SJSA1 (cell line): ENCODE measurements at places on chromosomes 12 and 14. TPM values are rescaled to one million over a fixed set of nuclear protein-coding genes. Genes with fewer than 3 reads are reported as not detected.

GRCh38 chr12:44563486-44563885, 312.6 kb downstream of the NELL2 start:
- H3K27ac ChIP-seq = no peak overlapping the region
- no peaks in the 10 kb centered on the region for H3K27me3 ChIP-seq
- H3K4me1 ChIP-seq = no peaks in the 10 kb centered on the region
- H3K36me3 ChIP-seq = no peaks in the 10 kb centered on the region

- no peaks in the 10 kb centered on the region for H3K27me3 ChIP-seq
- no peak for DNase-seq
- H3K4me3 ChIP-seq = no peak overlapping the region
- H3K4me1 ChIP-seq = no peaks in the 10 kb centered on the region
- H3K36me3 ChIP-seq = peaks cover 84% of the 10 kb centered on the region
These were observed 90.5 kb downstream of the DDX51 start for GRCh38 chr12:132053338-132054330.

GRCh38 chr14:100313464-100314230, 7.4 kb upstream of the SLC25A29 start:
- H3K36me3 ChIP-seq = no peaks in the 10 kb centered on the region
- H3K27ac ChIP-seq = no peak overlapping the region
- no peaks in the 10 kb centered on the region for H3K27me3 ChIP-seq

DNA sequence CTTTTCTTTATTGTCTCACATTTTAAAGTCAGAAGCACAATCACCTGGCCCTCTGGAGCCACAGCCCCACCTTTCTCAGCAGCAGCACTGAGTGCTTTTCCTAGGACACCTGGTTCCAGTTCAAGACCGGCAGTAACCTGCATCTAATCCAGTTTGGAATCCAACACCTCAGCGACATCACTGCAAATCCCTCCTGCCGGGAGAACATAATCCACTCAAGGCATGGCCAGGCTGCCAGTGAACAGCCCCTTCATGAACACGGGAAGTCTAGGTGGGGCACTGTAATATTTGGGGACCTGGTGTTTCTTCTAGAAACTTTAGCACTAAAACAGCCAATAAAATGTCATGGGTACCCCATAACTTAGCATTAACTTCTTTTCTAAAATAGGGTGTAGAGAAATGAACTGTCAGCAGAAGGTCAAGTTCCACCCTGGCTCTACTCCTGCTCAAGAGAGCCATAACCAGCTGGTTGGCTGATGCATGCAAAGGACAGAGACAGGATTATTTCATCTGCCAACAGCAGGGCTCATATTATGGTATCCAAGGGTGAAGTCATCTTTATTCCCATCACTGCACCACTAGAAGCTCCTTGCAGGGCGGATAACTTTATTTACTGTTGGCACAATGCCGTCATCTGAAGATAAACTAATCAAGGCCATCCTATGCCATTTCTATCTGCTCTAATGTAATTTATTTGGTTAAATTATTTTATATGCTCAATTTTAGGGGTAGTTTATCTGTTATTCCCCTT, 76.7 kb downstream of the TTC7B start:
- H3K27ac ChIP-seq = no peak overlapping the region
- H3K27me3 ChIP-seq = no peaks in the 10 kb centered on the region
- H3K36me3 ChIP-seq = peaks cover 3% of the 10 kb centered on the region; the same call in 1 of the 2 replicates
- H3K4me3 ChIP-seq = no peak overlapping the region
- no peak for DNase-seq
- H3K4me1 ChIP-seq = no peaks in the 10 kb centered on the region

- no peak overlapping the region for H3K4me3 ChIP-seq
- H3K4me1 ChIP-seq = peaks cover 31% of the 10 kb centered on the region
- no peaks in the 10 kb centered on the region for H3K27me3 ChIP-seq
- no peaks in the 10 kb centered on the region for H3K36me3 ChIP-seq
- no peak for DNase-seq
These were observed 50.9 kb downstream of the IGF1 start for GRCh38 chr12:102429211-102430154.

- H3K36me3 ChIP-seq = no peaks in the 10 kb centered on the region
- no peak overlapping the region for H3K4me3 ChIP-seq
- no peak overlapping the region for H3K27ac ChIP-seq
These were observed 11.8 kb upstream of the MYBPC1 start for GRCh38 chr12:101582937-101583336.

- H3K4me3 ChIP-seq = no peak overlapping the region
- H3K4me1 ChIP-seq = peaks cover 10% of the 10 kb centered on the region
- H3K27me3 ChIP-seq = no peaks in the 10 kb centered on the region
- no peaks in the 10 kb centered on the region for H3K36me3 ChIP-seq
- no peak for DNase-seq
These were observed 63.6 kb upstream of the DLK1 start for GRCh38 chr14:100662879-100663760.

DNA sequence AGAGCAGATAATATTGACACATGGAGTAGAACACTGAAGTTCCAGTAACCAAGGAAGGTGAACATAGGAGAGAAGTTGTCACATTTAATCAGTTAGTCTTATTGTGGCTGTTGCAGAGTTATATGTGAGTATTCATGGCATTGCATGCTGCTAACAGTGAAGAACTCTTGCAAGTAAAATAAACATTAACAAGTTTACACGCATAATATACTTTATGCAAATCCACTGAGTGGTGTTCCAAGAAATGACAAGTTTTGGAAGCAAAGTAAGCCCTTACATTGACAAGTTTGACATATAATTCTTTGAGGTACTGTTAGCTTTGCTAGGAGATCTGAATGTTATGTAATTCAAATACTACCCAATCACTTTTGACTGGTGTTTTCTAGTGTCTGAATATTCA, 125.6 kb downstream of the ANKS1B start:
- H3K36me3 ChIP-seq = no peaks in the 10 kb centered on the region
- no peaks in the 10 kb centered on the region for H3K27me3 ChIP-seq
- H3K27ac ChIP-seq = no peak overlapping the region

- H3K4me1 ChIP-seq = peaks cover 58% of the 10 kb centered on the region
- H3K27me3 ChIP-seq = no peaks in the 10 kb centered on the region
- peak; percentile 47 for DNase-seq
- H3K27ac ChIP-seq = peak overlapping the region; percentile 92
These were observed 151.5 kb downstream of the MSRB3 start for GRCh38 chr12:65430006-65430405.

GRCh38 chr14:65961004-65961403, 525.2 kb upstream of the CCDC196 start:
- no peaks in the 10 kb centered on the region for H3K36me3 ChIP-seq
- H3K27me3 ChIP-seq = no peaks in the 10 kb centered on the region
- H3K4me3 ChIP-seq = no peak overlapping the region
- no peak for DNase-seq
- H3K27ac ChIP-seq = no peak overlapping the region
- H3K4me1 ChIP-seq = no peaks in the 10 kb centered on the region

GRCh38 chr14:22579236-22579635, 9.8 kb downstream of the DAD1 start:
- H3K36me3 ChIP-seq = peaks cover 30% of the 10 kb centered on the region
- no peak overlapping the region for H3K27ac ChIP-seq
- DNase-seq = no peak
- no peaks in the 10 kb centered on the region for H3K4me1 ChIP-seq
- no peaks in the 10 kb centered on the region for H3K27me3 ChIP-seq

DNA sequence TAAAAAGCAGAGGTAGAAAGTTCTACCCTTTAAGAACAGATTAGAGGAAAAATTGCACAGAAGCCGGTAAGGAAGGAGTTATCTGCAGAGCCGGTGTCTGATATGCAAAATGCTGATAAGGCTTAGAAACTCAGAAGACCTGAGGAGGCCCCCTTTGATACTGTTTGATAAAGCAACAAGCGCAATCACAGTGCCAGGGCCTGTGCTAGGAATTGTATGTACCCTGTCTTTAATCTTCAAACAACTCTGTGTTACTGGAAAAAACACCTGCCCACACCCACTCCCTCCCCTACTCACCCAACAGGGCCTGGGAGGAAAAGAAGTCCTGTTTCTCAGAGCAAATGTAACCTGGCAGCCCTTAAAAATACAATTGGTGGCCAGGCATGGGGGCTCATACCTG, 112.7 kb upstream of the FUT8 start:
- H3K4me1 ChIP-seq = no peaks in the 10 kb centered on the region
- no peaks in the 10 kb centered on the region for H3K27me3 ChIP-seq
- no peak overlapping the region for H3K27ac ChIP-seq
- H3K4me3 ChIP-seq = no peak overlapping the region

- no peak overlapping the region for H3K27ac ChIP-seq
- no peak for DNase-seq
- no peaks in the 10 kb centered on the region for H3K36me3 ChIP-seq
- peaks cover 5% of the 10 kb centered on the region for H3K4me1 ChIP-seq
- no peaks in the 10 kb centered on the region for H3K27me3 ChIP-seq
These were observed 31.3 kb downstream of the FBXO34 start for GRCh38 chr14:55302367-55303124.

AKAP5 gene
- 7.3 and 8.3 TPM in 2 replicates for total RNA-seq

TMEM132C gene
- total RNA-seq = not detected in 2 replicates

C12orf76 gene
- 4.5 and 9.0 TPM in 2 replicates for total RNA-seq

AJUBA gene
- 116 and 125 TPM in 2 replicates for total RNA-seq

NOVA1 gene
- not detected in 2 replicates for total RNA-seq

PEBP1 gene
- 243 and 309 TPM in 2 replicates for total RNA-seq

NGB gene
- total RNA-seq = not detected in 2 replicates

RNASE7 gene
- total RNA-seq = not detected in 2 replicates

CCDC196 gene
- total RNA-seq = not detected in 2 replicates

USP44 gene
- 0.44 and 1.6 TPM in 2 replicates for total RNA-seq
